Keratinocyte (primary cell): ENCODE measurements at places on chromosomes 13 and 19.

- no peak for DNase-seq
These were observed 39.8 kb upstream of the IGFL4 start for GRCh38 chr19:46080561-46080960.

DNA sequence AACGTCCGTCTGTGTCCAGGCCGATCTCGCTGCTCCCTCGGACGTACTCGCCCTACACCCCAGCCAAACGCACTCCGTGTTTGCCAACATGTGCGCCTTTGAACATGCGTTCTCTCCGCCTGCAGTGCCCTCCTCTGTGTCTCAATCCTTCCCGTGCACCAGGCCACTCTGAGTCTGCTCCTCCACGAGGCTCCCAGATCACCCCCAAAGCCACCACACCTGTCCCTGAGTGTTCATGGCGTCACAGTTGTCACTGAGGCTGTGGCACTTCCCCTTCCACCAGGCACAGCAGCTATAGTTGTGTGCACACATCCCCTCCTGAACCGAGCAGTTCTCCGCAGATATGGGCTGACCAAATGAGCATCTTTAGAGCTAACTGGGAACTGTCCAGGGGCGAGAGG lies 35.6 kb downstream of the RASA3 start:
- no peak for DNase-seq

- DNase-seq: no peak
These were observed 601 bp downstream of the SLC46A3 start for GRCh38 chr13:28718196-28718542.

DNA sequence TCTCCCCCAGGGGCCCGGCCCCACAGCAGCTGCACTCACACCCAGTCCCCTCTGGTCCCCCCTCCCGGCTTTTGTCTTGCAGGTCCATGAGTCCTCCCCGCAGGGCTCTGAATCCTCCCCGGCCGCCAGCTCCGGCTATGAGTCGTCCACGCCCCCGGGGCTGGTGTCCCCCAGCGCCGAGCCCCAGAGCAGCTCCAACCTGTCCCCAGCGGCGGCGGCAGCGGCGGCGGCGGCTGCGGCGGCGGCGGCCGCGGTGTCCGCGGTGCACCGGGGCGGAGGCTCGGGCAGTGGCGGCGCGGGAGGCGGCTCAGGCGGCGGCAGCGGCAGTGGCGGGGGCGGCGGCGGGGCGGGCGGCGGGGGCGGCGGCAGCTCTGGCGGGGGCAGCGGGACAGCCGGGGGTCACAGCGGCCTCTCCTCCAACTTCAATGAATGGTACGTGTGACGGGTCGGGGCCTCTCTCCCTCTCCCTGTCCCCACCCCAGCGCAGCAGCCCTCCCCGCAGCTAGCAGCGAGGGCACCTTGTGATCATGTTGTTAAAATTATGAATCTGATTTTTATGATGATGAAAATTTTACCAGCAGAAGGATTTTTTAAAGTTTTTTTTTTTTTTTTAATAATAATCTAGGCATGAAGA lies 3.8 kb downstream of the ZIC2 start:
- no peak for DNase-seq
